Adipocyte (in vitro differentiated cells): ENCODE measurements at places on chromosomes 6 and 20.

DNA sequence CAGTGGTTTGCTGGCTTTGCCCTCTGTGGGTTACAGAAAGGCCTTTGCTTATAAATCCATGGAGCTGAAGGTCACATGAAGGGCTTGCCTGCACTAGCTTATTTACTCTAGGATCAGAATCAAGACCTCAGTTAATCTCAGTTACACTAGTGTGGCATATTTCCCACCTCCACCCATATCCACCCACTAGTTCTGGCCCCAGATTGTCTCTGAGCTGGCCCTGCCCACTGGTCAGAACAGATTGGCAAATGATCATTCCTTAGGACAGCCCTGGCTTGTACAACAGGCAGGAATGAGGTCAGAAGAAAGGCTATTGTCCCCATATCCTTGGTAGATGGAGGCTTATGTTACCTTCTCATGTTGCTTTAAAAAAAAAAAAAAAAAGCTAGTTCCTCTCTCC, 33.3 kb upstream of the SASH1 start:
- DNase-seq: no peak

- no peak for DNase-seq
Measured at GRCh38 chr20:29756664-29757063, 1500.8 kb upstream of the DEFB115 start.

DNA sequence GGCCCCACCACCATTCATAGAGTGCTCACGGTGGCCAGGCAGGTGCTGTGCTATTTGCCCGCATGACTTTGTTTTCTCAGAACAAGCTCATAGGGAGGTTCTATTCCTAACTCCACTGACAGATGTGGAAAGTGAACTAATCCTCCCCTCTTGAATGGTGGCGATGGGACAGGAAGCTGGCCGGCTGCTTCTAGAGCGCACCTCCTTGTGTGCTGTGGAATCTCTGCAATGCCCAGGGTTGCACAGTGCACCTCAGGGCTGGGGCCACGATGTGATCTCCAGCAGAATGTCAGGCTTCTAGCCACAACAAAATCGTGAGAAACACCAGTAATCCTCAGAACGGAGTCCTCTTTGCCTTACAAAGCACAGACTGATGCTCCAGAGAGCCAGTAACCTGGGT, 53.8 kb upstream of the SLC22A23 start:
- DNase-seq: no peak

- peak; percentile 90 for DNase-seq
Measured at GRCh38 chr6:46491201-46491627, at the start of gene RCAN2. RCAN2 (minus strand) TSS chr6:46491449.

GRCh38 chr6:69907981-69908498, 41.7 kb downstream of the COL19A1 start:
- peak; percentile 83 for DNase-seq

- no peak for DNase-seq
Measured at GRCh38 chr20:43571771-43572170, 12.9 kb downstream of the SGK2 start.

- DNase-seq: peak; percentile 34
Measured at GRCh38 chr6:74717591-74717990, 488.3 kb downstream of the COL12A1 start.

DNA sequence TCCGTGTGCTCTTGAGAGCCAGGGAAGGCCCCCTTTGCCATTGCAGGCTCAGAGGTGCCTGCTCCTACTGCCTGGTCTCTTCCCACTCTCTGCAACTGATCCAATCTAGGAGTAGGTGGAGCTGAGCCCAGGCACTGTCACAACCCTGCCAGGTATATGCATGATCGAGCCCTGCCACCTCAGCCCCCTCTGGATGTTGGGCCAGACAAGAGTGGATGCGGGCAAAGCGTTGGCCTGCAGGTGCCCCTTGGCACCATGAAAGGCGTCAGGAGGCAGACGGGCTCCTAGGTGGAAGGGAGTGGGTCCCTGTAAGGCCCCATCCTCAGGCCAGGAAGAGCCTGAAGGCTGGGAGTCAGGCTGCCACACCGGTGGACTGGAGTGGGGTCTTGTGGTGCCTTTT, 5.9 kb upstream of the OR14J1 start:
- no peak for DNase-seq

- DNase-seq: no peak
Measured at GRCh38 chr20:25324412-25324811, 66.2 kb downstream of the ABHD12 start.

DNA sequence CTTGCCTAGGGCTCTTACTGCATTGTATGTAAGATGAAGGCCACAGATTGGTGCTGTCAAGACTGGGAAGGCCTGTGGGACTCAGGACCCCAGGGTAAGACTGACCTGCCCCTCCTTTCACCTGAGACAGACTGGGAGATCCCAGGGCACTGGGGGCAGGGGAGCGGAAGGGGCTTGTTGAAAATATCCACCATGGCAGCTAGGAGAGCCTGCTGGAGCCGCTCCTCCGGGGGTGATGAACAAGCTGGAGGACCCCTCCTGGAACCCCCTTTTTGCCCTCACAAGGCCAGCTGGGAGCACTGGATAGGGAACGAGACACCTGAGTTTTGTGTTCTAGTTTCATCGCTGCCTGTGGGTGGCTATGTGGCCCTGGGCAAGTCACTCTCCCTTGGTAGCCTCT, 9.2 kb upstream of the SDCBP2 start:
- DNase-seq: no peak

DNA sequence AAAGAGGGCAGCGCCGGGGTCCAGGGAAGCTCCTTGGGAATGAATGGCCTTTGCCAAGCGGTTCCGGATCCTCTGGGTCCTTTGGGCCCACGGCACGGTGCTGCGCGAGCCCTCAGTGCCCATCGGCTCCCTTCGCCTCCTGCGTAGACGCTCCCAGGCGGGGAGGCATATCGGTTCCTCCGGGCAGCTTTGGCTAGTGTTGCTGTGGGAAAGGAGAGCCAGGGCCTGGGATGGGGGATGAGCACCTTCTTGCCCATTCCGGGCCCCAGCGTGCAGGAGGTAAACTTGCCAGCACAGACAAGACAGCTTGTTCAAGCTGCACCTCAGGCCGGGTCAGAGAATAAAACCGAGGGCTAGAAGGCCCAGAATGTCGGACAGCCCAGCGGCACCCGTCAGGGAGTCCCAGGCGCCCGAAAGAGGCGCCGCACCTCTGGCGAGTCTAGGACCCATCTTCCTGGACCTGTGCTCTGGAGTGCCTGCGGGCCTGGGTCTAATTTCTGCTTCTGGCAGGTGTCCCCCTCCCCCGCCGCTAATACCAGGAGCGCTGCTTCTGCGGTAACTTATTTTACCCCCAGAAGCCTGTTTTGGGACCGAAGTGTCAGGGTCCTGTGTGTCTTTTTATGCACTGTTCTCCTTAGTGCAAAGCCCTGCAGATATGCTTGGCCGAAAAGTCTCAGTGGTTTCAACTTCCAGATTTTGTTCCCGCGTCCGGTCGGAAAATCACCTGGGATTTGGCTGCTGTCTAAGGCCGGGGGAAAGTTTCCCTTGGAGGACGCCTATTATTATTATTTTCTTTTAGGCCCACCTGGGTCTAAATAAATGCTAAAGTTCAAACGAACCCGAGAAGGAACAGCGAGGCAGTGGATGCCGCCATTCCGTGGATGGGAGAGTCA, 1.7 kb upstream of the TFAP2C start:
- no peak for DNase-seq

GRCh38 chr6:120779441-120779840, 554.8 kb downstream of the TBC1D32 start:
- no peak for DNase-seq

- no peak for DNase-seq
Measured at GRCh38 chr20:48471176-48471575, 356.6 kb downstream of the PREX1 start.

GRCh38 chr6:102848210-102848609, 1454.7 kb downstream of the GRIK2 start:
- no peak for DNase-seq

- DNase-seq: no peak
Measured at GRCh38 chr20:3911956-3912355, 22.8 kb downstream of the PANK2 start.

- DNase-seq: peak; percentile 79
Measured at GRCh38 chr6:28657769-28658465, 132.2 kb downstream of the GPX5 start.

DNA sequence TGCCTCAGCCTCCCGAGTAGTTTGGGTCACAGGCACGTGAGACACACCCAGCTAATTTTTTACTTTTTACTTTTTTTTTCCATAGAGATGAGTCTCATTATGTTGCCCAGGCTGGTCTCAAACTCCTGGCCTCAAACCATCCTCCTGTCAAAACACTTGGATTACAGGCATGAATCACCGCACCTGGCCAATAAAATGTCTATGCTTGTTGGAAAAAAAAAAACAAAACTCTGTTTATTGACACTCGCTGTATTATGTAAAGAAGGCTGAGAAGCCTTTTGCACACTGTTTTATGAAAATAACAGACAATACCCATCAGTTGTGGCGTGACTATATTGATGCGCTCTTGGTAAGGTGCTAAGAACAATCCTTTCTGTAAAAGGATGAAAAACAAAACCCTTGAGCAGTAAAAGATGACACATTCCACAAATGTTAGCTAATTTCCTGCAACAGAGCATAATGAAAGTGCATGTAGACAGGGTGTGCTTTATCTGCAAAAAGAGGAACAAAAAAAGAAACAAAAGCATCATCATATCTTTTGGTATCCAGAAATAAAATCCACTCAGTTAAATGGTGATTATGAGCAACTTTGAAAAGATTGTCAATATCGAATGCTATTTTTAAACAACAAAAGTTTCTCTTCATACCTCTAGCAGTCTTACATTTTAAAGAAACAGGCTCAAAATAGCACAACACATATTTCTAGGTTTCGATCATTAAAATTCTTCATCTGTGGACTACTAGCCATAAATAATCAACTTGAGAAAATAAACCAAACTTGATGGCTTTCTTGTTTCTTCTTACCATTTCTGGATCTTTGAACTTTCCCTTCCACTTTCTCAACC, 108.3 kb upstream of the PHACTR1 start:
- peak; percentile 9 for DNase-seq

GRCh38 chr6:113920663-113921267, 50.2 kb downstream of the HDAC2 start:
- no peak for DNase-seq

GRCh38 chr6:144297511-144298100, 12.5 kb downstream of the UTRN start:
- no peak for DNase-seq

- DNase-seq: peak; percentile 91
Measured at GRCh38 chr6:71489736-71490135, 201.1 kb downstream of the OGFRL1 start.

DNA sequence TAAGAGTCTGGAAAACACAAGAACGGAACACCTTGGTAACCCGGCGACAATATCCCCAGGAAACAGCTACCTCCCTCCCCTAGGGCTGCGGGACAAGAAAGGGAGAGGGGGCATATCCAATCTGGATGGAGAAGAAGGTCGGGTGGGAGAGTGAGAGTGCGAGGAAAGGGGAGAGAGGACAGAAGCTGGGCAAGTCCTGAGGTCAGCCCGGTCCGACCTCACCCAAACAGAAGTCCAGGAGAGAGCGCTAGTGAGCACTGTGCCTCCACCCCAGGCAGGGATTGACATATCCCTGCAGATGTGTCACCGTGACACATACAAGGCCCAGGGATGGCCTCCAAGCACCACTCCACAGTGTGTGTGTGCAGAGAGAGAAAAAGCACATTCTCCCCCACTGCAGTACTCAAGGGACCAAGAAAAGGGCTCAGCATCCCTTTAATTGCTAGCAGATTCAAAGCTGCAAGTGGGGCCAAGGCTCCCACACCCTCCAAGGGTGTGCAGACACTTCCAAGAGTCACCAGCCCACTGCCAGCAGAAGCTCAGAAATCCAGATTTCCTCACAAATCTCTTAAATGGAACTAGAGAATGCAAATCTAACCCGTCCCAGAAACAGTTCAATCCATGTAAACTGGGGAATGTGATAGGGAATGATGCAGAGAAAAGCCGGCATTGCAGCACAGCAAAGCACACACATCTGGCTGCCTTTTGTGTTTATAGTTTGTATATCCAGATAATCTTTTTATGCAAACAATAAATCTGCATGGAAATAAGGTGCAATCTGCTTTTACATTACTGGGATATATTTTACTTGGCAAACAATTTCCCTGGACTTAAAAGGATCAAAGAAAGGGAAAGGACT, 3.1 kb downstream of the PXDC1 start:
- DNase-seq: peak; percentile 91

DNA sequence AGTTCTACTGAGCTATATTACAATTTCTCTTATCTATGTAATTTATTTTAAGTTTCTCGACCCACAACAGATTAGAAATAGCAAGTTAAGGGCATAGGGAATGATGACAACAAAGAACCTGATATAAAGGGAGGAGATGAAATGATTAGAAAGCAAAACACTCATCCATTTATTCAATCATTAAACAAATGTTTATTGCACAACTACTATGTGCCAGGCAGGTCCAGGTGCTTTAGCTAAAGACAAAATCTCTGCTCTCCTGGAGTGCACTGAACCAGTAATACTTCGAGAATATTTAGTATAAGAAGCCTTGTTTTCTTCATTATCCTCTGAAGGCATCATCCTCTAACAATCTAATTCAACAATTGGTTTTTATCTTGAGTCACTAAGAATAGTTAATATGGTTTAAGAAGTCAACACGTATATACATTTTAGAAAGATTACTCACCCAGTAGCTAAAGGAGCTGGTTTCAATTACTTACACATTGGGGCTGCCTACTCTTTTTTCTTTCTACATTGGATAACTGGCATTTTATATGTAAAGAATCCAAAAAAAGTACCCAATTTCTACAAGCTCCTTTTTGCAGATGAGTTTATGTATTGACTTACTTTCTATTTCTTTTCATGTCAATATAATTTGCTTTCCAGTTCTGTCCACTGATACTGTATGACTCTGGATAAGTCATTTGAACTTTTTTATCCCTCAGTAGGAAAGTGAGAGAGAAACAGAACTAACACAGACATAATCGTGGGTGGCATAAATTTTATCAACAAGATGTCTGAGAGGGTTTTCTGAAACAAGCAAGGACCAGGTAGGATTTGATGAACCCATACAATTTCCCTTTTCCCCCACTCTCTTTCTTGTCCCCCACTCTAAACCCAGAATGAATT, 312.6 kb downstream of the CLIC5 start:
- peak; percentile 64 for DNase-seq

- no peak for DNase-seq
Measured at GRCh38 chr6:10550764-10551163, 29.6 kb downstream of the GCNT2 start.

GRCh38 chr20:34268851-34269636, 27.8 kb downstream of the ASIP start:
- DNase-seq: peak; percentile 53

- DNase-seq: no peak
Measured at GRCh38 chr6:45351667-45352066, 23.5 kb downstream of the RUNX2 start.

GRCh38 chr6:143060354-143060805, 309 bp upstream of the AIG1 start:
- DNase-seq: peak; percentile 92

DNA sequence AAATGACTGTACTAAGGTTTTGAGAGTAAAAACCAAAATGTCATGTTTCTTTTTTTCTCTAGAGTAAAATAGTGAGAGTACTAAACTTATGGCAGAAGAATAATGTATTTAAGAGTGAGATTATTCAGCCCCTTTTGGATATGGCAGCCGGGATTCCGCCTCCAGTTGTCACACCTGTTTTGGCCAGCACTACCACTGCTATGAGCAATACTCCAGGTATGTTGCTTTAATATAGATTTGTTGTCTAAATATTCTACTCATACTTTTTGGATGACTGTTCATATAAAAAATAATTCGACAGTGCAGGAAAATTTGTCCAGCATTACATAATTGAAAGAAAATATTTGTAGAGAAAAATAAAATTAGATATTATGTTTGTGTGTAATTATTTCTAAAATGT, 59.5 kb downstream of the SCAF8 start:
- peak; percentile 6 for DNase-seq
